ENCODE measurements at places on chromosomes 12 and 14.

DNA sequence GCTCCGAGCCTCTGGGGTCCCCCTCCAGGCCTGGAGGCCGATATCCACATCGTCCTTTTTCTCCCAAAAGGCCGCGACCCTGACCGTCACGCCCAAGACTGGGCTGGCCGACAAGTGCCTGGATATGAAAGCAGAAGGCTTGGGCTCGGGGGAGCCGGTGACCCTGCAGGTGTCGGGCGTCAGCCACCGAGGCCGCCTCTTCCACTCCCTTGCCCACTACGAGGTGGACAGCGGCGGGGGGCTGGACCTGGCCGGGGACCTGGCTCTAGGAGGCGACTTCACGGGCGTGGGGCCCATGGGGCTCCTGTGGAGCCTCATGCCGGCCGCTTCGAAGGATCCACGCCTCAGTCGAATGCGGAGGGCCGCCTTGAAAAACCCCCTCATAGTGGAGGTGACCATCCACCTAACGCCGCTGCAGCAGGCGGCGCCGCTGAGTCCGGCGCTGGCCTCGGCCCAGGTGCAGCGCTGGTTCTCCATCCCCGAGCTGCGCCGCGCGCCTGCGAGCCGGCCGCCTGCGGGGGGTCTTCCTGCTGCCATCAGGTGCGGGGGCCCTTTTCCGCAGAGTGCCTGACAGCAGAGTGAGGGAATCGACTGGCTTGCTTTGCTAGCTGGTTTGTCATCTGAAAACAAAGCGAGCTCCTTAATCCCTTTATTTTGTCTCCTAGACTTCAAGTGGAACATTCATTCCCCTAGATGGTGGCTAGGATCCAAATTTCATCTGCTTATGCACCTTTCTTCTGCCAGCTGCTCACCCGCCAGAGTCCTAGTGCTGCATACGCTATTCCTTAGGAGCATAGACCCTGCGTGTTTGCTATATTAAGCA is 10.6 kb upstream of the DNAL1 start:
- no peak for DNase-seq

DNA sequence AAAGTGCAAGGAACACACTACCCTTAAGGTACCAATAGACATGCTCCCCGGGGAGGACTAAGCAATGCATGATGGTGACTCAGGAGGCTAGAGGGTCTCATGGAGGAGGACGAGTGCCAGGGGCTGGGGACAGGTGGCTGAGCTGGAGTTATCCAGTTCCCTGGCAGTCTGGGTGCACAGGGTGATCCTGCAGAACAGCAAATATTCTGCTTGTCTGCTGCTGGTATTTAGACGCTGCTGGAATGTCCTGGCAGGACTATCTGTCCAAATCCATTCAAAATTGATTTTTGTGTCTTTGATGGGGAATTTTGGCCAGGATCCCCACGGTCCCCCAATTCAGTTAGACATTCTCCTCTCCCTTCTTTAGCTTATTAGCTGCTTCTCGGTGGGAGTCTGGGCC is 138.7 kb downstream of the C12orf75 start:
- no peak for DNase-seq

DNA sequence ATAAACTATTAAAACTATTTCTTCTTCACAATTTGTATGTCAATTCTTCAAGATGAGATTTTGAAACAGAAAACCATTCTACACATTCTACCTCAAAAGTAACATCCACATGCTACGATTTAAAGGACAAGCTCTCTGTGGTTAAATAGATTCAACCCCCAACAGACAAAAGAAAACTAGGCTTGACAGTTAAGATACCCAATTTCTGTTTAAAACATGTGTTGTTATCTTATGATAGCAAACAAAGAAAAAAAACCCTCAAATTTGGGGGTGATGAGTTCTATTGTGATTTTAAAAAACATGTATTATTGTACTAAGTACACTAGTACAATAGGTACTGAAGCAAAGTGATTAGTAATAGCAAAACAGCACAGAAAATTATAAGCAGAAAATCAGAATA is 33.8 kb downstream of the ATF7 start:
- DNase-seq: no peak

DNA sequence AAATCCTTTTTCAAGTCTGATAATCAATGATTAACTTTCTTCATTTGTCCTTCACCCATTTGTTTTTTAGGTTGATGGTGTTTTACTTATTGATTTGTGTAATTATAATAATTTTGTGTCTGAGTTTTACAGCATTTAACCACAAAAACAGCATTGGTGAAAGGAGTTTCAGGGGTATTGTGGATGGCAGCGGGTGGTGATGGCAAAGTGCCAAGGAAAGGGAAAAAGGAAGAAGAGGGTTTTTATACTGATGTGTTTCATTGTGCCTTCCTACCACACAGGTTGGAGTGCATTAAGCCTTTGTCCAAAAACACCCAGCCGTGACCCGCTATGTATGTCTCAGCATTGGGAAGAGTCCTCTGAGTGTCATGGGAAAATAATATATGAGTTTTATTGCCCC is 150.3 kb downstream of the DAD1 start:
- DNase-seq: no peak

DNA sequence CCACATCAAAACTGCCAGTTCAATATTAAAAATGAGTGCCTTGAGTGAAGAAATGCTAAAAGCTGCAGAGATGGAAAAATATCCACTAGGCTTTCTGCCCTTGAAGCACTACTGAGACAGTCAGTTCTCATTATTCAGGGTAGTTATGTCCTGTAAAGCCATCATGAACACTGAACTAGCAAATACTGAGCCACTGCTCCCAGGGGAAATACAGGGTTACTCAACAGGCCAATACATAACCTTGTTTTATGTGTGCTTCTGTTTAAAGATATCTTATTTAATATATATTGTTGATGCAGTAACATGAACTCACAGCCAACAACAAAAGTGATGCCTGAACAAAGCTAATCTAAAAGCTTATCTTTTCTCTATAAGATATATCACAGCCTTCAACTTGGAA is 3.3 kb downstream of the RAD52 start:
- no peak for DNase-seq

- DNase-seq: no peak
These were observed 81.8 kb downstream of the TSPAN9 start for GRCh38 chr12:3158851-3159465.

GRCh38 chr12:40312982-40313576 is 88.3 kb downstream of the LRRK2 start:
- no peak for DNase-seq

DNA sequence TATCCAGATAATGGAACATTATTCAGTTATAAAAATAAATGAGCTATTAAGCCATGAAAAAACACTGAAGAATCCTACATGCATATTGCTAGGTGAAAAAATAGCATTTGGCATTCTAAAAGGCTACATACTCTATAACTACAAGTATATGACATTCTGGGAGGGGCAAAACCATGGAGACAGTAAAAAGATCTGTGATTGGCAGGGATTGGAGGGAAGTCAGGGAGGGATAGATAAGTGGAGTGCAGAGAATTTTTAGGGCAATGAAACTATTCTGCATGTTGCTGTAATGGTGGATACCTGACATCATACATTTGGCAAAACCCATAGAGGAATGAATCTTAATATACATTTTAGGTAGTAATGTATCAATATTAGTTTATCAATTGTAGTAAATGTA is 63.1 kb upstream of the SLC38A2 start:
- DNase-seq: no peak

GRCh38 chr14:64293976-64294671 is at the start of gene ESR2:
Gene ESR2 (minus strand): TSS chr14:64294371. CDS start chr14:64282985, 11,386 bp downstream.
- no peak for DNase-seq

- DNase-seq: no peak
These were observed 12.4 kb downstream of the CALM1 start for GRCh38 chr14:90409209-90409730.

GRCh38 chr12:70966996-70967790 is 46.7 kb upstream of the PTPRR start:
- no peak for DNase-seq

- DNase-seq: no peak
These were observed 224.0 kb downstream of the TTC6 start for GRCh38 chr14:37819155-37820015.

GRCh38 chr12:52615912-52616311 is 2.4 kb downstream of the KRT73 start:
- DNase-seq: no peak

DNA sequence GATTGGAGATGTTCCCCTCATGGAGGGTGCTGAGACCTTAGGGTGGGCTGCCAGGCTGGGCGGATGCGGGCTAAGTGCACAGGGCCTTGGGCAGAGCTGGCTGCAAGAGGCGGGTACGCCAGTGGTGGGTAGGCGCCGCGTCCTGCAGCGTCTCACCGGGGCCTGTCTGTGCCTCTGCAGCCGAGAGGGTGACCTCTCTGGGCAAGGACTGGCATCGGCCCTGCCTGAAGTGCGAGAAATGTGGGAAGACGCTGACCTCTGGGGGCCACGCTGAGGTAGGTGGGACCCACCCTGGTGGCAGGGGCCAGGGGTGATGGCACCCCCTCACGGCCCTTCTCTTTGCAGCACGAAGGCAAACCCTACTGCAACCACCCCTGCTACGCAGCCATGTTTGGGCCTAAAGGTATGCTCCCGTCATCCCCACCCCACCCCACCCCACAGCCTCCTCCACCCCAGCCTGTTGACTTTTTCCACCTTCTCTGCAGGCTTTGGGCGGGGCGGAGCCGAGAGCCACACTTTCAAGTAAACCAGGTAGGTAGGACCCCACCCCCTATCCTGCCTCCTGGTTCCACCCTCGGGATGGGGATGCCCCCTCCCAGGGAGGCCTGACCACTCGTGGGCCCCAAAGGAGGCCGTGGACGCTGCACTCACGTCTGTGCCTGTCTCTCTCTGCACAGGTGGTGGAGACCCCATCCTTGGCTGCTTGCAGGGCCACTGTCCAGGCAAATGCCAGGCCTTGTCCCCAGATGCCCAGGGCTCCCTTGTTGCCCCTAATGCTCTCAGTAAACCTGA is 1.5 kb downstream of the CRIP1 start:
- DNase-seq: no peak

DNA sequence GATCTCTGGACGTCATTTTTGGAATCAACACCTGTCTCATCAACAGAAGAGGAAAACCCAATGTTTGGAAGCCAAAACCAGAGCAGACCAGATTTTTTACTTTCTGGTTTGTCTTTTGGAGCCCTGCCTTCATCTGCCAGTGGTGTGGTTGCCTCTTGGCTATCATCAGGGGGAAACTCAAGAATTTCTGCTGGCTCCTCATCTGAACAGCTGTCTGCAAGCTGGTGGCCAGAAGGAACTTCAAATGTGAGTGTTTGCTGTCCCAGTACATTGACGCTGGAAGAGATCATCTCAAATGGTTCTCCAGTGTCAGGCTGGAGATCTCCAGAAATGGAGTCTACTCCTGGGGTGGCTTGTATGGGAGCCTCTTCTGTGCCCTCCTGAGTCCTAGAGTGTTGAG is 13.8 kb downstream of the PLD4 start:
- DNase-seq: no peak

- DNase-seq: peak; percentile 70
These were observed at the start of gene PIP4K2C for GRCh38 chr12:57590864-57591781. Gene PIP4K2C (plus strand): TSS chr12:57591192. CDS start chr12:57591290, 98 bp downstream.

- no peak for DNase-seq
These were observed 267.4 kb upstream of the PELI2 start for GRCh38 chr14:55850825-55851241.

- DNase-seq: no peak
These were observed 37.2 kb downstream of the DDX51 start for GRCh38 chr12:132106921-132107320.

- no peak for DNase-seq
These were observed 17.5 kb upstream of the GXYLT1 start for GRCh38 chr12:42162193-42162592.

- DNase-seq: no peak
These were observed 272.6 kb downstream of the PRKD1 start for GRCh38 chr14:29654901-29655550.

GRCh38 chr12:48572326-48572725 is 2.5 kb upstream of the LALBA start:
- DNase-seq: no peak

- no peak for DNase-seq
These were observed 63.1 kb upstream of the FGD4 start for GRCh38 chr12:32336261-32336660.

- DNase-seq: no peak
These were observed 88.1 kb downstream of the DNAI7 start for GRCh38 chr12:25106818-25107217.

DNA sequence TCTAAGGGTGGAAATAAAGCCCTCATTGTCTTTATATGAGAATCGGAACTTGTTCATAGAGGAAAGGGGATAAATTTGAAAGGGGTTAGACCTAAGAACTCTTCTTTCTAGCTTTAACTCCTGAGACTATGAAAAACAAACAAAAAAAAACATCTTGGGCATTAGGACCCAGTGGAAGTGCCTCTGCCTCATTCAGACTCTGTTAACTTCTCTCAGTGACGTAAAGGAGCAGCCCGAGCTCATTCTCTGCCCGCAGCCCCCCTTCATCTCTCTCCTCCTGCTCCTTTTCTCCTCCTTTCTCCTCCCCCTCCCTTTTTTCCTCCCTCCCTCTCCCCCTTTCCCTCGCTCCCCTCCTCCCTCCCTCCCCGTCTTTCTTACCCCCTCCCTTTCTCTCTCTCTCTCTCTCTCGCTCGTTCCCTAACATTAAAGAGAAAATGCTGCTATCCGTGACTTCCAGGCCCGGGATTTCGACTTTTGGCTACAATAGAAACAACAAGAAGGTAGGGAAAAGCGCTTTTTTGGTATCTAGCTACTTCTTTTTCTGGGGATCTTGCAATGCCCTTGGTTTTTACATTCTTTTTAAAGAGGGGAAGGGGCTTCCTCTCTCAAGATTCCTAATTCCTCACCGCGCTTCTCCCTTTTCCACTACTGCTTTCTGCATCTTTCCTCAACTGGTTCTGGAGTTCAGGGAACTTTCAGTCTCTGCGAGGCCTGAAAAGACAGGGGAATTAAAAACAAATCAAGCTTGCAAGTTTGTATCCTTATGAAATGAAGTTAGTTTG is at the start of gene RBMS2:
TSS of gene RBMS2 (plus strand) at position 231 of the 782 bp plus-strand sequence. CDS start at position 435, 204 bp downstream.
- peak; percentile 5 for DNase-seq

DNA sequence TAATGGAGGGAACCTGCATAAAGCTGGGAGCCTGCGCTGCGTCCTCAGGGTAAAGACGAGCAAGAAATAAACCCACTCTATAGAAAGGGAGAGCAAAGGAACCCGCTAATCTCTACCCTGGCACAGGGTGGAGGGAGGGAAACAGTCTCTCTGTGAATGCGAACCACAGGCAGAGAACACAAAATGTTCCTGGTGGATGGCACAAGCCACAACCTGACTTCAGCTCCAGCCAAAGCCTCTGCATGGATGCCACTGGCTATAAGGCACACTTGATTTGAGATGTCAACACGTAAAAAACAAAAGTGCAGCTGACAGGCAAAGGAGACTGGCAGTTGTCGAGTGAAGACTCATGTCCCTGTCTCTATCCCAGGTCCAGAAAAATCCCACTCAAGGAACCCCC is 32.4 kb downstream of the CHGA start:
- no peak for DNase-seq

- no peak for DNase-seq
These were observed 127.2 kb upstream of the ATF7IP start for GRCh38 chr12:14238221-14238792.

DNA sequence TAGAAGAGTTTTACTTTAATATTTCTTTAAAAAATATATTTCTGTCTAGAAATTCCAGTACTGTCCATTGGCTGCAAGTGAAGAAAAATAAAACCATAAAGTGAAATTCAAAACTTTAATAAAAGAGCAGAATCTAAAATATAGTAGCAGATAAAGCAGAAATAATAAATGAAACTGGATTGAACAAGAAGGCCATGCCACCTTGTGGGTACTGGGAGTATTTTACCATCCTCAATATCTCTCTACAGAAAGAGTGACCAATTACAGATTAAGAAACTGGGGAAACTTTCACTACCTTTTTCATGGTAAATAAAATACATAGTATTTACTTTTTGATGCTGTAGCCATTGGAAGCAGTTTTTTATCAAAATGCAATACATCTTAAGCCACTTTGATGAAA is 220.5 kb downstream of the BCAT1 start:
- no peak for DNase-seq

Data from activated T-helper 1 cell treated with anti-CD3 and anti-CD28 coated beads, Interleukin-2, amount 50 U/mL, for 16 hours (primary cell).